ENCODE measurements at places on chromosomes 16 and 17.

- no peak for DNase-seq
These were observed 3.1 kb downstream of the HAGHL start for GRCh38 chr16:729768-730665.

DNA sequence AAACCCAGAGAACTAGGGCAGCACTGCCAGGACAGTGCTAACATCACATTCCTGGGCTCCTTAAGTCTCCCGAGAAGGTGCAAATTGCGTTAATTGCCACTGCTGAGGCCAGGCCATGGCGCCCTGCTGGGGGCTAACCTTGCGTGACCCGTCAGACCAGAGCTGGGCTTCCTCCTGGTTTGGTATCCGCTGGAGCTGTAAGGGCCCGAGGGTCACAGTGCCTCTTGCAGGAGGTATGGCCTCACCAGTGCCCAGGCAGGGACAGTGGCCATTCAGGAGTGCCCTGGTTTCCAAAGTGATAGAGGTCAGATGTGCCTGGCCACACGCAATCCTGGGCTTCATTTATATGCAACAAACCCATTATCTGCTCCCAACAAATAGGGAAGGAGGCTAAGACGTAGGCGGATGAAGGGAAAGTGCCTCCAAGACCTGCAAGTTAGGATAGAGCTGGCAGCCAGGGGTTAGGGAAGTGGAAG lies 17.7 kb upstream of the ADCY9 start:
- DNase-seq: no peak

- DNase-seq: no peak
These were observed 44.5 kb downstream of the CUEDC1 start for GRCh38 chr17:57910462-57911420.

GRCh38 chr16:49116873-49117272 lies 164.8 kb downstream of the CBLN1 start:
- no peak for DNase-seq

- no peak for DNase-seq
These were observed 72.6 kb upstream of the RPL38 start for GRCh38 chr17:74130841-74131240.

GRCh38 chr17:41549596-41550039 lies 21.5 kb upstream of the KRT19 start:
- no peak for DNase-seq

DNA sequence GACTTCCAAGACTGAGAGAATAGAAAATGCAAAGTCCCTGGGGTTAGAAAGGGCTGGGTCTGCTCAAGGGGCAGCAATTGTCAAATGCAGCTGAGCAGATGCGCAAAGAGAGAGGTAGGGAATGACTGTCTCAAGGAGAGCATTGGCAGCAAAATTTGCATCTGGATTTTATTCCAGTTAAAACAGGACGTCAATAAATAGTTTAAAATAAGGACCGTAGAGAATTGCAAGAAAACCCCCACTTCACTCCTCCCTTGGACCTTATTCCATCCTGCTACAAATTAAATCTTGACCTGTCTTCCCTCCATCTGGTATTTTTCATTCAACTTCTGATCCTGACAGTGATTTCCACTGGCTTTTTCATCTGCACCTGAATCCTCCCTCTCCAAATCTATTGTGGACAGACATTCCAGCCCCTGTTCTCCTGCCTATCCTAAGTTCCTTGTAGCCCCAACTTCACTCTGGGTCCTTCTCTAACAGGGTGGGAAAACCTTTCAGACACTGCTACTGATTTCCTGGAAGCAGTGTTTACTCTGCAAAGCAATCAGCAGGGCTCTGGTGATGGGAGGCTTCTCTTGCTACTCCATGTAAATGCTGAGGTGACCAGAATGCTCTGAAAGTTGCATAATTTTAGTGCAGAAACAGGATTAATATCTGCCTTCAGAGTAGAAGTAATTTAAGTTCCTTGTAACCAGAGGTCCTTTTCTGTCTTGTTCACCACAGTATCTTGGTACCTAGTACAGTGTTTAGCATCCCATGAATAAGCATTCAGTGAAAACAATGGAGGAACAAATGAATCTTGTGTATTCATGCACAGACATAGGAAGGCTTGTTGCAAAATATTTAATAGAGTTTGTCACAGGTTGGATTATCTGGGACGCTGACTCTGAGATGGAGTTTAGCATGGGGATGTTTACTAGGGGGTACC lies 79.2 kb downstream of the CDH11 start:
- DNase-seq: no peak

DNA sequence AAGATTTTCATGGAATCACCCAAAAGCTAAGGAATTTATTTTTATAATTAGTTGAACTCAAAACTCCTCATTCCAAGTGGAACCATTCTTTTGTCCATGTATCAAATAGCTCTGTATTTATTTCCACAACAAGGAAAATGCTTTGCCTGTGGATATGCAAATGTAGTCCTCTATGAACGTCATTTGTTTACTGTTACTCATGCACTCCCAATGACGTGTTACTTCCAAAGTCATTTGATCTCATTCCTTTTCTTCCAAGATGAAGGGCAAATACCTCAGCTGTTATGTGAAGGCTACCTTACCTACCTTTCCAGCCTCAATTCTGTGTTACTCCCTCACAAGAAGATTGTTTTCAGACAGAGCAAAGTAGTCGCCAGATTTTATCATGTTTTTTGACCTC lies 83.7 kb downstream of the ITFG1 start:
- DNase-seq: no peak

- no peak for DNase-seq
These were observed 10.0 kb downstream of the SPOP start for GRCh38 chr17:49667854-49668253.

DNA sequence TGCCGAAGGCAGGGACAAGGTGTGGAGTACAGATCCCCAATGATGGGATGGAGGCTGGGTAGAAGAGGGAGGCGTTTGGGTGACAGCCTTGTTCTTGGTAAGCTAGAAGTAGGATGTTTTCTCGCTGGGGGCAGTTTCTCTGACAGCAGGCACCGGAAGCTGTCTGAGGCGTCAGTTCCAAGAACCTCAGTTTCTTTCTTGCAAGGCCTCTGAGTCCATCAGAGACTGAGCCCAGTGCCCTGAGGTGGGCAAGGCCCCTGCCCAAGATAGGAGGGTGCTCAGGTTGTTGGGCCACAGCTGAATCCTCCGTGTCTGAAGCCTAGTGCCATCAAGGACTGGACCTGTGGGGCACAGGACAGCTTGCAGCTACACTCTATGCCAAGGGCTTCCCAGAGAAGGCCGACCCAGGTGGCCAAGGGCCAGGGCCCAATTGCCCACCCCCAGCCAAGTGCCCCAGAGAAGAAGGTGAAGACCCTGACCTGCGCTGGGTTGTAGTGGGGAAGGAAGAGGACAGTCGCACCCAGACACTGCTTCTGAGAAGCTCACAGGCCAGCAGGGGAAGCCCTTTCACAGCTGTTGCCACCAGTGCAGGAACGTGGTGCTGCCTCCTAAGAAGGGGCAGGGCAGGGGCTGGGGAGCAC lies 13.1 kb downstream of the CYB5D2 start:
- no peak for DNase-seq

- DNase-seq: no peak
These were observed 1.9 kb upstream of the SLC46A1 start for GRCh38 chr17:28407974-28408306.

DNA sequence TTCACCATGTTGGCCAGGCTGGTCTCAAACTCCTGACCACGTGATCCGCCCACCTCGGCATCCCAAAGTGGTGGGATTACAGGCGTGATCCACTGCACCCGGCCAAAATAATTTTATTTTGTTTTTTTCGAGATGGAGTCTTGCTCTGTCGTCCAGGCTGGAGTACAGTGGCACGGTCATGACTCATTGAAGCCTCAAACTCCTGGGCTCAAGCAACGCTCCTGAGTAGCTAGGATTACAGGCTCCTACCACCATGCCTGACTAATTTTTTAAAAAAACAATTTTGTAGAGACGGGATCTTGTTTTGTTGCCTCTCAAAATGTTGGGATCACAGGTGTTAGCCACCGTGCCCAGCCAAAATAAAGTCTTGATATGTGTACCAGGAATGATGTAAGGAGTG lies 2.4 kb upstream of the TTLL6 start:
- no peak for DNase-seq

GRCh38 chr16:58186176-58186944 lies 11.5 kb downstream of the CSNK2A2 start:
- no peak for DNase-seq

GRCh38 chr17:17818088-17818526 lies 18.7 kb downstream of the SREBF1 start:
- no peak for DNase-seq

DNA sequence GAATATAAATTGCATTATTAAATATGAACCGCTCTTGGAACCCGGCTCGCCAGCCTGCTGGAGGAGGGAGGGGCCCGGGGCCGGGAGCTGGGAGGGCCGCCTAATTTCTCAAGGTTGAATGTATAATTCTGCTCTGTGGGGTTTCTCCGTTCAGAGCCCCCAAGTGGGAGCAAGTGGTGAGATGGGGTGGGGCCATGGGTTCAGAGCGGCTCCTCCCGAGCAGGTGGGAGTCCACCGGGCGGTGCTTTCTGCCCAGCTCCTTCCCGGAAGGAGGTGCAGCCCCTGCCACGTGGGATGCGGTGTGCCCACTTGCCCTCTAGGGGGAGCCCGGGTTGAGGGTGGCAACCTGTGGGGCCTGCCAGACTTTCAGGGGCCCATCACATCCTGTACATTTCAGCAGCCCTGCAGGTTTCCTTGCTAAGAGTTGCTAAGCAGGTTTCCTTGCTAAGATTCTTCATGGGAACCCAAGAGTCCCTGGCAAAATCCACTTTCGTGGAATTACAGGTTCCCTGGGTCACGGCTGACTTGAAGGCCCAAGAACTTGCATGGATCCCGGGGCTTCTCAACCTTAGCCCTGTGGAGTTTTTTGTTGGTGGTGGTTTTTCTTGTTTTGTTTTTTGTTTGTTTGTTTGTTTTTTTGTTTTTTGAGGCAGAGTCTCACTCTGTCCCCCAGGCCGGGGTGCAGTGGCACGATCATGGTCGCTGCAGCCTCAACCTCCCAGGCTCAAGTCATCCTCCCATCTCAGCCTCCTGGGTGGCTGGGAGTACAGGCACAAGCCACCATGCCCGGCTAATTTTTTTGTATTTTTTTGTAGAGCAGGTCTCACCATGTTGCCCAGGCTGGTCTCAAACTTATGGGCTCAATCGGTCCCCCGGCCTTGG lies 196.7 kb upstream of the GSE1 start:
- peak; percentile 92 for DNase-seq

DNA sequence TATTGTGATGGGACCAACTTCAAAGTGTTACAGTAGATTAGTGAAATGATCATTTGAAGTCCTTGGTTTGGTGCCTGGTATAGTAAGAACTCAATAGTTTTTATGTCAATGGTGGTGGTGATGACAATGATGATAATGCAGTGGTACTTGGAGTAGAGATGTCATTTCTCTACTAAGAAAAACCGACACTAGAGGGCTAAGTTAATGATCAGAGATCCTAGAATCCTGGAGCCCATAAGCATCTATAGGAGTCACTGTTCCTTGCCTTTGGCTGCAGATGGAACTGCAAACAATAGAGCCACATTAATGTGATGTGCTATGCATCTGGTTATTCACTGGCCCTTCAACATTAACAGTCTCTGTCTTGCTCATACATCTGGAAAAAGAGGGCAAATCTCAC lies 103.8 kb downstream of the ANKFN1 start:
- no peak for DNase-seq

GRCh38 chr17:43907425-43907981 lies at the start of gene MPP2:
Gene MPP2 (minus strand): TSS chr17:43907536. CDS start chr17:43904460, 3,076 bp downstream.
- DNase-seq: peak; percentile 89

GRCh38 chr17:35152421-35153140 lies 5.0 kb downstream of the UNC45B start:
- no peak for DNase-seq

- DNase-seq: no peak
These were observed 42.8 kb upstream of the ACSF3 start for GRCh38 chr16:89050868-89051311.

DNA sequence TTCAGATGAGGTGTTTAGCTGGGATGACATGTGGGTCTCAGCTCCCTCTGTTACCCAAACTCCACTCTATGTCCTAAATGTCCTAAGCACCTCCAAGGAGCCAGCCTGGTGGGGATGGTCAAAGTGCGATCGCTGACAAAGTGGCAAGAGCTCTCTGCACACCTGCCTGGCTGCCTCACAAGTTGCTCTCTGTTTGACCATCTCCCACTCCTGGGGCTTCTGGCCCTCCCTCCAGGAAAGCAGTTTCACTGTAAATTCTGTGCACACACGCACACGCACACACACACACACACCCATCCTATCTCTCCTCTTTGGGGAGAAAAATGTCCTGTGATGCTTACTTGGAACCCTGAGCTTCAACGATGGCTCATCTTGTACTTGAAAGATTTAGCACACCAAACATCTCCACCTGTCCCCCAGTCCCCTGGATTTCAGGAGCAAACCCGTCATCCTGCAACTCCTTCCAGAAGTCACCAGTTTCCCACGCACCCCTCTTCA lies 1.7 kb downstream of the PITPNA start:
- DNase-seq: no peak

DNA sequence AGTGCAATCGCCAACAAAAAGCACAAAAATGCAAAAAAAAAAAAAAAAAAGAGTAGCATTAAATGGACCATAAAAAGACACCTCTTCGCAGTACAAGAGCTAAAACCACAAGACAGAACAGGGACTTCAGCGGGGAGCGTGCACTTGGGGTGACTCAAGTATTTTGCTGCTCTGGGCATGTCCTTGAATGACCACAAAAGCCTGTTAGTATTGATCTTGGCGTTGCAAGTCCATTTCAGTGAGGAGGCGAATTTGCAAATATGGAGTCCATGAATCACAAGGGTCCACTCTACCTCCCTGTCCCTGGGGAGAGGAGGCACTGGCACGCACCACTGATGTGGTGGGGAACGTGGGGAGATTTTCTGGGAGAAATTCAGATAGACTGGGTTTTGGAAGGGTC lies 78.9 kb downstream of the CNGB1 start:
- DNase-seq: no peak

- DNase-seq: no peak
These were observed 53.2 kb downstream of the MYH11 start for GRCh38 chr16:15803618-15804017.

DNA sequence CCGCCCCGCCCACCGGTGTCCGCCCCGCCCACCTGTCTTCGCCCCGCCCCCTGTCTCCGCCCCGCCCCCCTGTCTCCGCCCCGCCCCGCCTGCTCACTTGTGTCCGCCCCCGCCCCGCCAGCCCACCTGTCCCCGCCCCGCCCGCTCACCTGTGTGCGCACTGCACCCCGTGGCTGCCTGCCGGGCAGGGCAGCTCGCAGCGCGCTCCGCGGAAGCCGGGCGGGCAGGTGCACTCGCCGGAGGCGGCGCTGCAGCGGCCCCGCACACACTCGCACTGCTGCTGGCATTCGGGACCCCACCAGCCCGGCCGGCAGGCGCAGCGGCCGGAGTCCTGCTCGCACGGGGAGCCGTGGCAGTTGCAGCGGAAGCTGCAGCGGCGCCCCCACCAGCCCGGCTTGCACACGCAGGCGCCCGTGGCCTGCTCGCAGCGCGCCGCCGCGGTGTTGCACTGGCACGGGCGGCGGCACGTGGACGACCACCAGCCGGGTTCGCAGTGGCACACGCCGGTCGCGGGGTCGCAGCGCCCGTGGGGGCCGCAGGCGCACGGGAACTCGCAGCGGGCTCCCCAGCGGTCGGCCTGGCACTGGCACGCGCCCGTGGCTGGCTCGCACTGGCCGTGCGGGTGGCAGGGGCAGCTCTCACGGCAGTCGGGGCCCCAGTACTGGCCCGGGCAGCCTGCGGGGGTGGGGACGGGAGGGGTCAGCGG lies 2.1 kb downstream of the SCARF1 start:
- peak; percentile 79 for DNase-seq

GRCh38 chr16:70253291-70254106 lies 1.8 kb upstream of the EXOSC6 start:
- DNase-seq: peak; percentile 63
